Activated T-cell treated with anti-CD3 and anti-CD28 coated beads for 48 hours (primary cell): ENCODE measurements at places on chromosomes 3 and 15.

DNA sequence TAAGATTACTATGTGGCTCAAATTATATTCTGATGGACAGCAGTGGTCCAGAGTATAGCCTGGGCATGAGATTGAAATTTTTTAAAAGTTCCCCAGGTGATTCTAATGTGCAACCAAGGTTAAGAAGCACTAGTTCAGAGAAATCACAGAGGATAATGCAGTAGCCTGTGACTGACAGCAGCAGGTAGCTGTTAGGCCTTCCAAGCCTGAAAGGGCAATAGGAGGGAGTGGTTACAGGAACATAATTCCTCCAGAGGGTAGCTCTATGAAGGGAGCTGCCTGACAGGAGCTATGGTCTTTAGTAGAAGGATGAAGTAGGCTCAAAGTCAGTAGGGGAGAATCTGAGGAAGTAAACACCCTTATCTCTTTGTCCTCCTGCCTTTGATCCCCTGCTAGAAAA, 342.9 kb upstream of the PPP2R3A start:
- DNase-seq, result no peak

DNA sequence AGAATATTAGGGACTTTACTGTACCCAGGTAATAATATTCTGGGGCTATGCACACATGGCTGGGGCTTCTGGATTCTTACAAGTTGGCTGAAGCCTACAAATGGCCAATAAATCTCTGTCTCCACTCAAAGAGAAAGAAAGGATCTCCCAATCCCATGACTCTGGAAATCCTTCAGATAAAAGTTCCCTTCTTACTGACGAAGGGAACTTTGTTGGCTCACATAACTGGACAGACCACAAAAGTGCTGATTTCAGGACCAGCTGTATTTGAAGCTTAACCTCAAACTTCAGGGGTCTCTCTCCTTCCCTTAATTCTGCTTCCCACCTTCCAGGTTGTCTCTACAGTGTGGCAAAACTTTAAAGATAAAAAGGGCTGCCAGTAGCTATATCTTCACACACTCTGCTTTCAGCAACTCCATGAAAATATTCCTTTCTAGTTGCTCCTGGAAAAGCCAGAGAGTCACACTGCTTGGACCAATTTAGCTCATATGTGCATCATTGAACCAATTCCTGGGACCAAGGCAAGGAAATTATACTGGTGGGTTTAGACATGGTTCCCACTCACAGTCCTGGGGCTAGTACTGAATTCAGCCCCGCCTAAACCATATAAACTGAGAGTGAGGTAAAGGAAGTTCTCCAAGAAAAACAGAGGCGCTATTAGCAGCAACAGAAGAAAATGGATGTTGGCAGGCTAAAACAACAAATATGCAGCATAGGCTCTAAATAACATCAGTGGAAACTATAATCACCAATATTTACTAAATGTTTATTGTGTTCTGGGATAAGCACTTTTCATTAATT, 290.0 kb upstream of the GADL1 start:
- DNase-seq, result no peak

GRCh38 chr15:36429707-36430106, 149.7 kb upstream of the CDIN1 start:
- DNase-seq, result no peak

- no peak for DNase-seq
Observed at GRCh38 chr3:183822631-183823030, 2.7 kb downstream of the MAP6D1 start.

GRCh38 chr3:29202378-29202777, 78.5 kb upstream of the RBMS3 start:
- no peak for DNase-seq

- DNase-seq, result no peak
Observed at GRCh38 chr3:55194376-55194775, 266.5 kb upstream of the LRTM1 start.

DNA sequence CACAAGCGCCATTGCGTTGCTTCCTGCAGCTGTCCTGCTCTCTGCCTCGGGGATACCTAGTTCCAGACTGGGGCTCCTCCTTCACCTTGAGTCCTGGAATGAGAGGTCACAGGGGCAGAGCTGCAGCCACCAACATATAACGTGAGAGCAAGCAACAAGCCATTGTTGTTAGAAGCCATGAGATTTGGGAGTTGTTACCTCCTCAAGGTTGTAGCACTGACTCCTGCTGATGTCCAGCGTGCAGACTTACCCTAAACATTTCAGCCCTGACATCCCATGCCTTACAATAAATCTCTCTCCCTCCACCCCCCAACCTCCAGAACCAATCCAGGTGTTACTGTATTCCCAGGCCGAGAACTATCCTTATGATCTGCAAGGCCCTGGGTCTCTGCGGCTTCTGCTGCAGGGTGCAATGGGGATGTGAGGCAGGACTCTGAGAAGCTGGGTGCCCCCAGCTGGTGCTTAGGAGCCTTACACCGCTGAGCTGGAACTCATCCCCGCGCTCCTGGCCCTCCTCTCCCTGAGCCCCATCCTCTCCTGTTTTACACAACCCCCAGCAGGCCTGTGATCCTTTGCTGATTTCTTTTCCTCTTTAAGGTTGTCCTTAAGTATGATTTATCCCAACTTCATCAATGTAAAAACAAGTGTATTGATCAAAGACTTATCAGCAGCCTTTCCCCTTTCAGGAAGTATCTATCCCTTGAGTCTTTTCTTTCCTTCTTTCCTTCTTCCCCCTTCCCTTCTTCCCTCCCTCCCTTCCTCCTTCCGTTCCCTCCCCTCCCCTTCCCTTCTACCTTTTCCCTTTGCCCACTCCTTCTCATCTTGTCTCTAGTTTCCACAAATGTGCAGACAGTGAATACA, 84.2 kb upstream of the ABHD2 start:
- DNase-seq, result no peak

DNA sequence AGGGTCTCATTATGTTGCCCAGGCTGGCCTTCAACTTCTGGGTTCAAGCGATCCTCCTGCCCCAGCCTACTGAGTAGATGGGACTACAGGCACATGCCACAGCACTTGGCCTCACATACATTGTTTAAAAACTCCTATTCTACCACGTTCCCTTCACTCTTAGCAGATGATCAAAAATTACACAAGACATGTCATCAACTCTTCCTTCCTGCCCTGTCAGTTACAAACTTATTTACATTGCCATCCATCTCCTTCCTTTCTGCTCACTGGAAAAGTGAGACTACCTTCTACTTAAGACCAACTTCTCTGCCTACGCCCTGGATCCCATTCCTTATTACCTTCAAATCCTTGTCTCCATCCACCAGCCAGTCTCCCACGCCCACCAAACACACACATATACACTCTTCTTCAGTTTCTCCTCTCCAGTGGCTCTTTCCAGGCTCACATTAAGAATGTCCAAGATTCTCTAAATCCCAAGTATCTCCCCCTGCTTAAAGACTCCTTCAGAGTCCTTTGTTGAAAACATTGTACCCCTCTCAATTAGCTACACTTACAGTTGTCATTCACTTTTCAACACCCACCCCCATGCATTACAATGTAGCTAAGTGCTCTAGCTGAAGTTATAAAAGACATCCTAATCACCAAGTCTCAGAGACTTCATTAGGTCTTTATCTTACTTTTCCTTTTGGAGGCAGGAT, 4.3 kb downstream of the PEAK1 start:
- no peak for DNase-seq

- DNase-seq, result no peak
Observed at GRCh38 chr3:187044867-187045552, 94.3 kb downstream of the RPL39L start.

DNA sequence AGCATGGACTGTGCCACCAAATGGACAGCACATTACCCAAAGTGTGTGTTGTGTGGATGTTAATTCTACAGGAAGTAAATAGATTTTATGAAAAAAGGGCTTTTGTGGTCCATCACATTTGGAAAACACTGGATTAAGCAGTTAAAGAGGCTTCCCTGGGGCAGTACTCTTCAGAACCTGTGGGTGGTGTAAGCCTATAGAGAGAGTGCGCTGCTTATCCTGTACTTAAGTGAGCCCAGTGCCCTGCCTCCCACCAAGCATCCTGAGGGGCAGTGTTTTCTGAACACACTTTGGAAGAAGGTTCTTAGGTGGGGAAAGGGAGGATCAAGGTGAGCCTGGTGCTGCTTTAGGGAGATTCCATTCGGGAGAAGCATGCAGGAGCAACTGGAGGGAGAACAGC, 10.9 kb downstream of the TTLL3 start:
- no peak for DNase-seq

DNA sequence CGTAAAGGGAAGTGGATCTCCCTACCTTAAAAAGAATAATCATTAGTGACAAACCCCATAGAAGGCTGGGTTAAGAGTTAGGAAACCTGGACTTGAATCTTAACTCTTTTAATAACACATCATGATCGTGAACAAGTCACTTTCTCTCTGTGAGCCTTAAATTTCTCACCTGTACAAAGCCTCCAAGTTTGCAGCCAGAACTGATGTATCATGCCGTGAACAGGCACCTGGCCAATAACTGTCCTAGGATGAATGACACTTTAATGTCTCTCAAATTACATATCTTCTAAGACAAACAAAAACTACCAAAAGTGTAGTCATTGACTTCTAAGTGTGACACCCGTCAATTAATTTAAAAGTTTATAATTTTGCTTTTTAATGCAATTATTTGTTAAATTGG, 3.9 kb downstream of the UPK1B start:
- DNase-seq, result no peak

GRCh38 chr3:39990532-39990931, 181.1 kb downstream of the MYRIP start:
- no peak for DNase-seq

DNA sequence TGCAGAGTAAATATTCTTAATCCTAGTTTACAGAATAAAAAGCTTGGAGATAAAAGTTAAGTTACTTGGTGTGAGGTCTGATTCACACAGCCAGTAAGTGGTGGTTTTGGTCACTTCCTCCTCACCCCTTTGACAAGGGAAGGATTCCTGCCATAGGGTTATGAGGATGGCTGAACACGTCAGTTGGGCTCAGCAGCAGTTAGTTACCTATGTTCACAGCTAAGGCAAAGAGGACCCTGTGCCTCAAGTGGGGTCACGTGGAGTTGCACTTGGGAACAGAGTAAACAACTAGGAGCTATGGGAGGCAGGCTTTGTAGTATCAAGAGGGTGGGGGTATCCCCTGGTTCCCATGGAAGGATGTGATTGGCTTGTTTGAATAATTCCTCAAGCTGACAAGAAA, 232.2 kb downstream of the UBE2E2 start:
- no peak for DNase-seq
